Hepatic stellate cell (primary cell): ENCODE measurements at places on chromosomes 12 and 14.

- no peak for DNase-seq
Measured at GRCh38 chr12:11713202-11713601, 63.7 kb downstream of the ETV6 start.

GRCh38 chr12:2058837-2059236 lies 6.0 kb downstream of the CACNA1C start:
- DNase-seq: no peak

DNA sequence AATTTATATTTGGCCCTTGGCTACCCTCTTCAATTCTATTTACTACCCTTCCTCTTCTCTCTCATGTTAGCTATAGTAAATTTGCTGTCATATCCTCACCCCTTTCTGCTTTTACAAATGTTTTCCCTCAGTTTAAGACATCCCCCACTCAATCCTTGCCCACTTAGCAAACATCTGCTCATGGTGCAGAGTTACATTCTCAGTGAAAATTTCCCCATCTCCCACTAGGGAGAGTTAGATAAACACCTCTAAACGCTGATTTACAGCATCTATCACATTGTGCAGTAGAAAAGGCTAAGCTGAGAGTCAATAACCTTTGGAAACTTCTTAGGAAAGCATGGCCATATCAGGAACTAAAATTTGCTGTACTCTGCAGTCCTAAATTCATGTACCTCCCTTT lies 69.0 kb downstream of the DENND5B start:
- DNase-seq: no peak

- no peak for DNase-seq
Measured at GRCh38 chr14:74917646-74918081, 5.4 kb downstream of the RPS6KL1 start.
